Inflammatory macrophage (primary cell): ENCODE measurements at places on chromosomes 2 and 18.

- no peak for DNase-seq
Measured at GRCh38 chr2:9326975-9327374, 96.4 kb downstream of the ITGB1BP1 start.

DNA sequence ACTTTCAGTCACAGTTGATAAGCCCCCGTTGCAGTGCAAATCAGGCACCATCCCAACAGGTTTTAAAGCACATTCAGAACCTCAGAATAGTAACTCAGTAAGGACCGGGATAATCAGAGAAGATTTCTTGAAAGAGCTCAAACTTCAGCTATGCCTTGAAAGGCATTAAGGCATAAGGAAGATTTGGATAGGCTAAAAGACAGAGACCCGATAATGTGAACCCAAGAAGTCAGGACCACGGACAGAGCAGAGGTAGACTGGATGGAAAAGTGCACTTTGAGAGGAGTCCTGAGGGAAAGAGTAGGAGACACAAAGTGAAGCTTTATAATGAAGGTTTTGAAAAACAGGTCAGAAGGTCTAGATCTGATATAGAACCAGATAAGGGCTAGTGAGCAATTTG lies 36.9 kb upstream of the KLF7 start:
- DNase-seq, result no peak

GRCh38 chr2:201261906-201262305 lies 1.6 kb downstream of the CASP8 start:
- peak; percentile 42 for DNase-seq

GRCh38 chr18:45050712-45051601 lies 370.3 kb downstream of the SETBP1 start:
- DNase-seq, result no peak

DNA sequence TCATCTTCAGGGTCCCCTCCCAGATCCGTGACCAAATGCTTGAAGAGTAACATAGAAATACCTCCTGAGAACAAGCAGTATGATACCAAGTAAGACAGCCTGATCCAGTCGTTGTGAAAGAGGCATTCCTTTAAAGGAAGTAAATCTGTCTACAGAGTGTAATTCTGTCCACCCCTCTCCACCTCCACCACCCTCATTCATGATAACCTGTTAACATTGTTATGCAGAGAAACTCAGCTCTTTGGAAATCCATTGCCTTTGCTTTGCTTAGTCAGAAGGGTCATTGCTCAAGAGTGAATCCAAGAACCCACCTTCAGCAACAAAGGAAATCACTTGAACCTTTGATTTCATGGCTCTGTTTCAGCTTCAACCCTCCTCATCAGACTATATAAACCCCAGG lies 155.6 kb downstream of the CYP26B1 start:
- no peak for DNase-seq

- DNase-seq, result no peak
Measured at GRCh38 chr18:75029481-75029880, 179.5 kb downstream of the PTGR3 start.

DNA sequence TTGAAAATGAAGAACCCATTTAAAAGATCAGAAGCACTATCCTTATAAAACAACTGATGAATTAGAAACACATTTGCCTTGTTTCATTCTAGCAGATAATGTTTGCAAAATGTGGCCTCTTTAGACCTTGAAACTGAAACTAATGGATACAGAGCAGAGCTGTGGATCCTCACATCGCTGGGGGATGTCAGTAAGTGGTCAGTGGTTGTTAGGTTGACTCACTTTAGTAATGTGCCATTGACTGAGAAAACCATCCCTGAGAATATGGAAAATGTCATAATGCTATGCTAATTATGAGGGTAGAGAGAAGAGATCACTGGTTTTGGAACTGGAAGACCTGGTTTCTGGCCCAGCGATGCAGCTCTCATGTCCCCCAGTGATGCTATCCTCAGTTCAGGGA lies 176.7 kb downstream of the MYO1B start:
- no peak for DNase-seq

- DNase-seq, result no peak
Measured at GRCh38 chr2:208638059-208638458, 231.5 kb downstream of the PTH2R start.

DNA sequence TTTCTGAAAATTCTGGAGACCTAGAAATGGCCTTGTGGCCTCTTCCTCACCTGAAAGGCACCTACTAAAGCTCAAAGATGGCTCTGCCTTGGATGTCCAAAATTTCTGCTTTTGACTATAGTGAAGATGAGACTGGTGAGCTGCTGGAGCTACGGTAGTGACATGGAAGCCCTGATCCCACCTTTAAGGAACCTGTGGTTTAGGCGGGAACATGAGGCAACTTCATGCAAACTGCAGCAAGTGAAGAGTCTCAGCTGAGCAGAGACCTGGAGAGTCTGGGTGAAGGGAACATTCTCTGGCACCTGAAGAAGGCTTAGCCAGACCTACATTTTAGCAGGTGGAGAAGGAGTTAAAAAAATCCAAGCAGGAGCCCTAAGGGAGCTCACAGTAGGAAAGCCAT lies 40.0 kb downstream of the GORASP2 start:
- DNase-seq, result no peak

GRCh38 chr2:78561876-78562275 lies 463.6 kb upstream of the REG3G start:
- no peak for DNase-seq

DNA sequence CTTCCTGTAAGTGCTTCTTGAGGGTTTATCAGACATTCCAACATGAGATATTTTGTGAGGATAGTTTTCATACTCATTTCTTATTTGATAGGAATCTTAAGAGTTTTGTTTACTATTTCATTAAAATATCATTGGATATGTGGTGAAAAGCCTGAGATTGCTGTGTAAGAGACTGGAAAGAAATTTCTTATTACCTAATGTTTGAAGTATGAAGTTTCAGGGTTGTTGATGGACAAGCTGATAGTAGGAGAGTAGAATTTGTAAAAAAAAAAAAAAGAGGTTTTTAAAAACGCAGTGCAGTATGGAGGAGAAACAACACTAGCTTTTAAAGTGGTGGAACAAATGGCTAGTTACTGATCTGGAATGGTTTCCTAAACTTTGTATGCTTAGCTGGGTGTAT lies 7.7 kb downstream of the EPB41L5 start:
- DNase-seq, result no peak

DNA sequence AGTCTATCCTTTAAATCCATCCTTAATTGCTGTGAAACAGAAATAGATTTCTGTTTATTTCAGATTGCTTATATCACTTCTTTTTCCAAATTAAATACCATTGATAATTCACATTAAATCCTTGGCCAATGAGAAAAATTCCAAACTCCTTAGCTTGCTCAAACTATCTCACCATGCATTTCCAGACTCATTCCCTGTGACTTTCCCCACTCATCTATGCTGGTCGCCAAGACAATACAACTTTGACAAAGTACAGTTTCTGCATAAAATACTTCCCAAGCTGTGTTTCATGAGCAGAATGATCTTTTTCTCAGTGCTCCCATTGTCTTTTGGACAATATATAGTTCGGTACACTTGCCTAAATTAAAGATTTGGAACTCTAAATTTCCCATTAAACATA lies 575.6 kb downstream of the CPS1 start:
- DNase-seq, result no peak

GRCh38 chr2:86807468-86808275 lies 17.0 kb upstream of the CD8A start:
- DNase-seq, result peak; percentile 13

DNA sequence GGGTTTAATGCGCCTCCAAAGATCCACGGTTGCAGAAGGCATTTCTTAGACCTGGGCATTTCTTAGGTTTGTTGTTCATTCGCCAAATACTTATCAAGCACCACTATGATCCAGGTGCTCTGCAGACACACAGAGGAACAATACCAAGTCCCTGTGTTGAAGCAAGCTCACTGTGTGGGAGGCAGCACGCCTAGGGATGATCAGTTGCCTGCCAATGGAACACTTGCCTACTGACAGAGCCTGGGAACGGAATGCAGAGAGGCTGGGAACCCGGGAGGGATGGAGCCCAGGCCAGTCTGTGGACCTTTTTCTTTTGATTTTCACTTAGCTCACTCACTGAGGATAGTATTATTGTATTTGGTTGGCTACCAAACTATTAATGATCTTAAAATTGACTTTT lies 1.9 kb upstream of the GRP start:
- DNase-seq, result no peak

- DNase-seq, result no peak
Measured at GRCh38 chr2:54348646-54349045, 92.6 kb upstream of the TSPYL6 start.

- no peak for DNase-seq
Measured at GRCh38 chr2:154568413-154568812, 130.1 kb upstream of the KCNJ3 start.

- no peak for DNase-seq
Measured at GRCh38 chr2:24855022-24855622, 61.9 kb downstream of the CENPO start.

- no peak for DNase-seq
Measured at GRCh38 chr2:172231508-172231907, 128.8 kb upstream of the DLX2 start.

DNA sequence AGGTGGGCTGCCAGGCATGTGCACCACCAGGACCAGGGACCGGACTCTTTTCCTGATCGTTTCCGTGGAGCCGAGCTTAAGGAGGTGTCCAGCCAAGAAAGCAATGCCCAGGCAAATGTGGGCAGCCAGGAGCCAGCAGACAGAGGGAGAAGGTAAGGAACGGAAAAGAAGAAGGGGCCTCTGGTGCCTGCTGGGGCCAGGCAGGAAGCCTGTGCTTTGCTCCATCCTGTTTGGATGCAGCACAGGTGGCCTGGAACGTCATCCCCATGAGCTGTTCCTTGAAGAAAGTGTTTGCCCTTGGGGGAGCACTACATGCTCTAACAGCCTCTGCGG lies 33.9 kb downstream of the CNGA3 start:
- no peak for DNase-seq

- DNase-seq, result no peak
Measured at GRCh38 chr2:705971-706511, 28.8 kb upstream of the TMEM18 start.

DNA sequence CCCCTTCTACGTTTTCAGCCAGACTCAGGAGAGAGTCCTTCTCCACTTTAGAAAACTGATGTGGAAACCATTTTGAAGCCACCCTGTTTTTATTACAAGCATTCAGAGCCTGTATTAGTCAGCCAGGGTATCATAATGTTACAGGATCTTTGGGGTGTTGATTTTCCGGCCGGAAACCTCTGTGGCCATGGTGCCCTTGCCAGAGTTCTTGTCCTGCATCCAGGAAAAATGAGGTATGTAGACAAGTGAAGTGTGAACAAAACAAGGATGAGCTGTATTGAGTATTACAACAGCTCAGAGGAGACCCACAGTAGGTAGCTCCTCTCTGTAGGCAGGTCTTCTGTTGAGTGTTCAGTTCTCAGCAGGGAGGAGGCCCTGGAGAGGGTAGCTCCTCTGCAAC lies 241.0 kb upstream of the COPS8 start:
- no peak for DNase-seq

- peak; percentile 62 for DNase-seq
Measured at GRCh38 chr18:54983041-54983686, 23.9 kb upstream of the CCDC68 start.

DNA sequence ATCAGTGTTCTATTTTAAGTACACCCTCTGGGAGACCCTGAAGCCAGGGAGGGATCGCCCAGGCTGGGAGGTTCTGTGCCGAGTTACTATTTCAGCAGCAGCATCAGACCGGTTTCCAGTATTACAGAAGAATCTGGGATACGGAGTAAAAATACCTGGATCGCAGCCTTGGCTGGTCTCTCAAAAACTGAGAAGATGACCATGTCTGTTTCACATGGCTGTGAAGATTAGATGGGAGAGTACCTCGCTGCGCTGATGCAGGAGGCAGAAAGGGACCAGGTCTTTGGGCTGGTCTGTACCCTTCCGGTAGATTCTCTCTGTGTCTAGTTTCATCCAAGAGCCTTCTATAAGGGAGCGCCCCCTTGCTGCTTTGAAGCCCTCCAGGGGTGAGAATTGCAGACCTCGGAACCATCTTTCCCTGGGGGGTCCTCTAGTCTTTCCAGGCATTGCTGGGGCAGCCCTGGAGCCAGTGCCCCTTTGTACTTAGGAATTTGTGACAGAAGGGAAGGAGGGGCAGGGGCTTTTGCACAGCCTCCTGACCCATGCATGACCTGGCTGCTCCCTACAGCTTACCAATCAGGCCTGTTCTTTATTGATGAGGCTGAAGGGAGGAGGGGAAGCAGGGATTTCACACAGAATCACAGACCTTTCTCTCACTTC lies 56.3 kb upstream of the MAPRE3 start:
- no peak for DNase-seq

- no peak for DNase-seq
Measured at GRCh38 chr2:112182581-112183034, 44.4 kb downstream of the FBLN7 start.

DNA sequence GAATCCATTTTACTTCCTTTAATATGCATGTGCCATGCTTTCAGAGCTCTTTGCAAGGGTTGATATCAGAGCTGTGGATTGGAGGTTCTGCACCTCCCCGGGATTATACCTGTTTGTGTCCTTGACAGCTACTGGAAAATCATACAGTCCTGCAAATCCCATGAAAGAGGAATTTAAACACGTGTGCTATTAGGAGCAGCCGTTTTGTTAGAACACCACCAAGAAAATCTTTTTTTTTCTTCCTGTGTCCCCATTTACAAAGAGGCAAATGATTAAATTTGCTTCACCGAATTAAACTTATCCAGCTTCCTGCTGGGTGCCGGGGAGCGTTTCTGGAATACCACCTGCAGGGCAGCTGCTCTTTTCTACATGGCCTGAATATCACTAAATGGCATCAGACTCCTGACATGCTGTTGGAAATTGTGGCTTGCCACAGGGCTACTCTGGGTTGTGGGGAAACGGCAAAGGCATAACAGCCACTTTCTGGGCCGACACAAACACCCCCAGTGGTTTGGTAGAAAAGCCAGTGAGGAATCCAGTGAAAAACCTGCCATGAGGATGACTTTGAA lies 23.4 kb upstream of the SOX11 start:
- DNase-seq, result no peak

DNA sequence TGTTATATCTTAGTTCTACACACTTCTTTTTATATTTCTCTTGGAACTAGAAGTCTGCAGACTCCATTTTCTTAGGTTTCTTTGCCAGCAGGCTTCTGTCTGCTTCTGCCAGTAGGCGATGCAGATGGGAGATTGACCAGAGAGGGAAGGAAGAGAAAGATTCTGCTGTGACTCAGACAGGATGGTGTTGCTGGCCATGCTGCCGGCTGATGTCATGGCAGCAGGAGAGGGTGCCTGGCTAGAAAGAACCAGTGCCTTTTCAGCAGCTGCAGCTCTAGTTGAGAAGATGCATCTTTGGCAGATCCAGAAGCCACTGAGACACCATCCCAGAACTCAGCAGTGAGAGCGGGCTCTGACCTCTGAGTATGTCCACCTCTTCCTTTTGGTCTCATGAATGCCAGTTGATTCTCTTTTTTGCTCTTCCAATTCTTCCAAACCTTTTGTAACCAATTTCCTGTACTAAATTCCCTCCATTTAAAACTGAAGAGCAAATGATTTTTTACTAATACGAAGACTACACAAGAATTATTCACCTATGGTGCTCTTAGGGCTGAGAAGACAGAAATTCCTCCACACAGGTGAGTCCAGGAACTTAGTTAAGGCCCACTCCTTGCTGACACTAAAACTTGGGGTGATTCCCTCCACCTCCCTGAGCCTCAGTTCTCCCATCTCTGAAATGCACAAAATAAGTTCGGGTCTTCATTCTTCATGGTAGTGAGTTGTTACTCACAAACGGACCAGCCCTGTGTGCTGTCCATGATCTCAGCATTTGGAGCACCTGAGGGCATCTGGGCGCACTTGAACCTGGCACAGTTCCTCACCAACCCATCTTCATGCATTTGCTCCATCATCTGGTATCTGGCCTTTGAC lies 200.7 kb downstream of the MYCN start:
- no peak for DNase-seq
